ENCODE measurements at places on chromosomes 5 and 9. TPM values are rescaled to one million over a fixed set of nuclear protein-coding genes. Genes with fewer than 3 reads are reported as not detected.

KIF2A gene
- total RNA-seq, result 9.8 TPM

PDGFRB gene
- total RNA-seq, result 57.2 TPM

DNA sequence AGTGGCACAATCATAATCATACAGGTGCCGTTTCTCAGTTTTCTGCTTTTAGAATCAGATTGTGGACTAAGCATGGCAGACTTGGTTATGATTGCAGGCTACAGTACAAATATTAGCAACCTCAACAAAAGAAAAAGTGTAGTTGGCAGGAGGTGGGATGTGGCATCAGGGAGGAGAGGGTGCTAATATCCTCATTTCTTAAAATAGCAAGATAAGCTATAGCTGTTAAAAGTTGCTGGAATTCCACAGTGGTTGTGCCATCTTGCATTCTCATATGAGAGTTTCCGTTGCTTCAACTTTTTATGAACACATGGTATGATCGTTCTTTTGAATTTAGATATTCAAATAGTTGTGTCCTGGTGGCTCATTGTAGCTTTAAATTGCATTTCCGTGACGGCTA lies 21.4 kb downstream of the PIP5K1B start:
- DNase-seq, result no peak

- peak; percentile 9 for DNase-seq
Measured at GRCh38 chr5:1363581-1363980, 18.7 kb upstream of the CLPTM1L start.

DNA sequence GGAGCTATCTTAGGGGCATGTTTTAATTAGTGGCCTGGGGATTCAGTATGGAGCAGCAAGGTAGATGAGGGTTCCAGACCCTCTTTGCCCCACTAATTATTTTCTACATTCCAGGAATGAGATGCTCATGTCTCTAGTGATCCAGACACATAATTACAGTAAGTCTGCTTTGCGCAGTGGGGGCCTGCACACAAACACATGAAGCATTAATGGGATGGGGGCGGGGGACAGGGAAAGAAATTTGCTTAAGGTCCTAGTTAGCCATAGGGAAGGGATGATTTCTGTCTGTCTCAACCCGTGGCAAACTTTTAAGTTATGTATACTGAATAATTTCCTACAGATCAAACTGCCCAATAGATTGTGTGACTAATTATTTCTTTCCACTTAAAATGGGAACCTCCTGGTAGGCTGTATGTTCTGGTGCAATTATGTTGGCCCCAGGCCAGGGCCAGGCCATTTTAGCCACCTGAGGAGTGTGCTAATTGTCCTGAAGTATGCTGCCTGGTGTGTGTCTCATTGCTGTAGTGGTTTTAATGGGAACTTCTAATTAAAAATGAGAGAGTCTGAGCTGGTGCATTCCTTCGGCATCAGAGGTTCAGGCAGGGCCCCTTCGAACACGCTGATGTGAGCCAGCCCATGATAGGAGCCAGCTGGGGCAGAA lies 134.4 kb downstream of the PTTG1 start:
- no peak for DNase-seq

ATP6V0E1 gene
- 167 TPM for total RNA-seq

DNAH5 gene
- 0.19 TPM for total RNA-seq

DNA sequence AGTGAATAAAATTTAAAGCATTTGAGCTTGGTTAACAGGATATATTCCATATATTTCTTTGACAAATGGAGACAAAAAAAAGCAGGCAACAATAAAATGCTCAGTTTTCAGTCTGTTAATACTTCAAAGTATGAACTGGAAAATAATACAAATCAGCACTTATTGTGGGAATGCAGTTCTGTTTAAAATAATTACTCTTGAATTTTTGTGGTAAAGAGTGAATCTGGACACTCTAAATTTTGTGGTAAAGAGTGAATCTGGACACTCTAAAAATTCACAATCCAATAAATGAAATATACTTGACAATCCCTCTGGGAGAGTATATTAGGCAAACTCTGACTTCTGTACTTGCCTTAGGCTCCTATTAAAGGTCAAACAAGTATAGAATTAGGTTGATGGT lies 141.9 kb upstream of the RASA1 start:
- DNase-seq, result no peak

DNA sequence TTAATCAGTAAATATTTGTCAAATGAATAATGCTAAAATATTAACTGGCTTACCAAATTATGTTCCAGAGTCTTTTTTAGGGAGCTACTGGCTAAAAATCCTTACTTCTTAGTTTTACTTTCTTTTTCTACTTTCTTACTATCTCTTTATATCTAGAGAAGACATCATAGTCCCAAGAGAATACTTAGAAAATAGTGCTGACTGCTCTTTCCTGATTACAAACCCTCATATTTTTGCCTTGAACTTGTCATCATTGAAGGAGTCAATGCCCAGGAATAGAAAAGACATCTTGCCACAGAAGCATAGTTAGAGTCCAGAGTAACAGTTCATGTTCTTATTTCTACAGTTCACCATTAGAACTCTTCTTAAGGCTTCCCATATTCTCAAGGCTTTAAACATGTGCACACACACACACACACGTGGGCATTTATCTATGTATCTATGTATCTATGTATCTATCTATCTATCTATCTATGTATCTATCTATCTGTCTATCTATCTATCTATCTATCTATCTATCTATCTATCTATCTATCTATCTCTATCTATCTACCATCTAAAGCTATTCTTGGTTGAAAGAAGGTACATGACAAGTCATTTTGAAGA lies 654.3 kb downstream of the ANXA1 start:
- DNase-seq, result no peak

GRCh38 chr9:75953218-75953617 lies 62.7 kb downstream of the PCSK5 start:
- no peak for DNase-seq

DNA sequence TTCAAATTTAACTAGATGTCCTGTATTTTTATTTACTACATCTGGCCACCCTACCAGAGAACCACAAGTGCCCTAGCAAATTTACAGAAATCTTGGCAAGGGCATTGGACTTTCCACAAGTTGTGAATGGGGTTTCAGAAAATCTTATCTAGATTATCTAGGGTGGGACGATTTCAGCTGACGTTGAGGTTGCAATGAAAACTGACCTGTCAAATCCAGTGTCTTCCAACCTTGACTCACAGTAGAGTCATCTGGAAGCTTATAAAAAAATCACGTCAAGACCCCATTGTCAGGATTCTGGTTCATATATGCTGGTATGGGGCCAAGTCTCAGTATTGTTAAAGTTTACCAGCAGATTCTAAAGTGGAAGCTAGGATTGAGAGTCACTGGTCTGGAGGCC lies 109.6 kb upstream of the ACTBL2 start:
- DNase-seq, result no peak

SYK gene
- 4.2 TPM for total RNA-seq

DNA sequence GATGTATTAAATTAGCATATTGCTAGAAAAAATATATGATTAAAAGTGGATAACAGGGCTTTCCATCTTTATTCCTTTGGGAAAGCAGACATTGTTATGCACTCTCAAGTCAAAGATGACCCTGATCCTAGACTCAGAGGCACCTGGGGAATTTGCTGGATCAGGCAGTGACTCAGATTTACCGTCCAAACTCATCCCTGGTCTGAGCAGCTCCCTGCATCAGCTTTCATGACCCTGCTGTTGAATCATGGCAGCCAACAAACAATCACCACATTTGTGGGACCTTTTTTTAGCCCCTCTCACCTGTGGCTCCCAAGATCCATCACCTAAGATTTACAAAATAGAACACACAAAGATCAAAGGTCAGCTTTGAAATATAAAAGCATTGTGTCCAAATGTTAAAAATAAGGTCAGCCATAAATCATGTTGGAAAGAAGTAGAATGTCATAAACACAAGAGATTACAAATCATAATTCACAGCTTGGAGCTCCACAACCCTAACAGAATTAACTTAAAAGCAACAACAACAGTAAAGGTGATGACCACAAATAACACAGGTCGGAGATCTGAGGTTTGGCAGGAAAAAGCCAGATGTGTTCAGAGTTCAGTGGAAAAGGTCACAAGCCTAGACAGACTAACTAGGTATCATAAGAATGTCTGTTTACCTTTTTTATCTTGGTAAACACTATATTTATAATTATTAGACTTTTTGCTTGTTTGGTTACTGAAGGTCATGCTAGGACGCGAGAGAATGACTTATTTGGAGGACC lies 55.5 kb downstream of the ZFAND5 start:
- no peak for DNase-seq

NR2F1-AS1 gene
- 0.60 TPM for total RNA-seq

GRCh38 chr5:60505373-60506171 lies 194.4 kb downstream of the DEPDC1B start:
- DNase-seq, result no peak

- no peak for DNase-seq
Measured at GRCh38 chr5:88745093-88745696, 137.8 kb downstream of the MEF2C start.

FAM114A2 gene
- total RNA-seq, result 34.9 TPM

- DNase-seq, result no peak
Measured at GRCh38 chr5:129653442-129653841, 94.5 kb upstream of the MINAR2 start.

DNA sequence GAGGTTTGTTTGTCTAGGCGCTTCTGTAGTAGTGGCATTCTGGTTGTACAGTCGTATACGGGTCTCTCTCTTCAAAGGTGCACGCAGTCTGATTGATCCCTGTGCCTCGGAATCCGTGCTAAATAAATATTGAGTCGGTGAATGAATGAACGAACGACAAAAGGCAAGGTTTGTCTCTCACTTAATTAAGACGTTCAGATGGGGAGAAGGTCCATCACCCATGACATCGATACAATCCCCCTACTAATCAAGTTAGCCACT lies 500 bp upstream of the CREBRF start:
- no peak for DNase-seq

GRCh38 chr5:31116466-31117031 lies 76.9 kb upstream of the CDH6 start:
- no peak for DNase-seq

Data from Right ventricle myocardium inferior (tissue), 1 donor.